ENCODE measurements at places on chromosomes 2 and 18. TPM values are rescaled to one million over a fixed set of nuclear protein-coding genes. Genes with fewer than 3 reads are reported as not detected.

TP53I3 gene
- 45.7 TPM for total RNA-seq

KCNJ13 gene
- total RNA-seq, result not detected

GKN2 gene
- total RNA-seq, result not detected

CACNB4 gene
- total RNA-seq, result 1.4 TPM

SP140 gene
- 0.70 TPM for total RNA-seq

SERPINB11 gene
- not detected for total RNA-seq

- no peaks in the 10 kb centered on the region for H3K36me3 ChIP-seq
- no peaks in the 10 kb centered on the region for H3K4me1 ChIP-seq
- no peak overlapping the region for H3K27ac ChIP-seq
- H3K4me3 ChIP-seq, result no peak overlapping the region
These were observed 109.4 kb downstream of the TDRD15 start for GRCh38 chr2:21233194-21233593.

DNA sequence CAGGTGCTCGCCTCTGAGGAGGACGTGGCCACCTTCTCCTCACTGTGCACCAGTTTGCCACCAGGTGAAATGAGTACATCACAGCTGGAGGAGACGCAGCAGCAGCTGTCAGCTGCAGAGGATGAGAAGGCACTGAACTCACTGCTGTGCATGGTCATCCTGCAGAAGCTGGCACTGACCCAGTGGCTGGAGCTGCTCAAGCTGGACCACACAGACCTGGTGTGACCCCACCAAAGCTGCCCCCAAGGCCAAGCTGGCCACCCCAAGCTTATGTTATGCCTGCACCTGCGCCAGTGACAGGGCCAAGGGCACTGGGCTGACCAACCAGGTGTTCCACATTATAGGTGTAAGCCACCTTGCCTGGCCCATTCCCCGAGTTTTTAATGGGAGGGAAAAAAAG lies 19.3 kb downstream of the CLK1 start:
- DNase-seq, result no peak
- H3K27ac ChIP-seq, result no peak overlapping the region
- no peaks in the 10 kb centered on the region for H3K4me1 ChIP-seq
- no peaks in the 10 kb centered on the region for H3K36me3 ChIP-seq
- no peaks in the 10 kb centered on the region for H3K27me3 ChIP-seq
- H3K4me3 ChIP-seq, result no peak overlapping the region

GRCh38 chr2:171718720-171719119 lies 31.5 kb downstream of the DYNC1I2 start:
- no peaks in the 10 kb centered on the region for H3K36me3 ChIP-seq
- no peak for DNase-seq
- no peaks in the 10 kb centered on the region for H3K4me1 ChIP-seq
- H3K27me3 ChIP-seq, result no peaks in the 10 kb centered on the region

- peak; percentile 80 for DNase-seq
- peaks cover 2% of the 10 kb centered on the region for H3K27me3 ChIP-seq
- peaks cover 3% of the 10 kb centered on the region for H3K4me1 ChIP-seq
- H3K36me3 ChIP-seq, result no peaks in the 10 kb centered on the region
These were observed 177.3 kb downstream of the HAUS1 start for GRCh38 chr18:46281185-46282176.

- H3K27me3 ChIP-seq, result no peaks in the 10 kb centered on the region
- H3K27ac ChIP-seq, result no peak overlapping the region
- DNase-seq, result no peak
These were observed 280.9 kb upstream of the FANCL start for GRCh38 chr2:58521803-58522554.

DNA sequence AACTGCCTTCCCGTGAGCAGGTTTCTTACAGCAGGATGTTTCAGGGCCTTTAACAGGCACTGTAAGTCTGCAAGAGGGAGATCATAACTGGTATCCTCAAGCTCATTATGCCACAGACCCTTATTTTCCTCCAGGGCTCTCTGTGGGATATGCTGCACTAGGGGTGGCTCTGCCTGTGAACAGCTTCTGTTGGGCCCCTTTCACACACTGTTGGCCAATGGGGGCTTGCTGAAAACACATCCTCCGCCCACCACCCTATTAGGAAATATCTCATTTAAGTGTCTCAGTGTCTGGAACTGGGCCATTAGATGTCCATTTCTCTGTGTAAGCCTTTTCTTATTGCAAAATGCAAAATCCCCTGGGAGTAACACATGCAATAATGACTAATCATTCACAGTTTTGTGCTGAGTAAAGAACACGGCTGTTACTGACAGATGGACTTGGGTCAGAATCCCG lies 414.3 kb upstream of the HS6ST1 start:
- H3K27ac ChIP-seq, result no peak overlapping the region
- H3K27me3 ChIP-seq, result no peaks in the 10 kb centered on the region
- peaks cover 2% of the 10 kb centered on the region for H3K36me3 ChIP-seq

DNA sequence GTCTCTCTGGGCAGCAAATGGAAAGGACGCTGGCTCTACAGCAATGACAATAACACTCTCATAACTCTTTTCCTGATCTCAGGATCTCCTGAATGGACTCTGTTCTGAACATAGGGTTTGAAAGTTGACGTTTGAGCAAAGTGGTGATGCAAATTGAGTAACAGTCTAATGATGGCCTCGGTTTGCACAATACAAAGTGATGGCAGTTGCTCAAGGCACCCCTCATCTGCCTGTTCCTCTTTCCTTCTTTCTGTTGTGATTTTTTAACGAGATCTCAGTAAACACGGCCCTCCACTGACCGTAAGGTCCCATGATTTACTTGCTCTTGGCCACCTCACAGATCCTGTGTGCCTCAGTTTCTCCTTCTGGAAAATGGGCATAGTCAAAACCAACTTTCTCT lies 303.6 kb downstream of the SLC8A1 start:
- H3K36me3 ChIP-seq, result peaks cover 2% of the 10 kb centered on the region
- H3K4me3 ChIP-seq, result no peak overlapping the region
- peaks cover 3% of the 10 kb centered on the region for H3K4me1 ChIP-seq
- DNase-seq, result no peak

DNA sequence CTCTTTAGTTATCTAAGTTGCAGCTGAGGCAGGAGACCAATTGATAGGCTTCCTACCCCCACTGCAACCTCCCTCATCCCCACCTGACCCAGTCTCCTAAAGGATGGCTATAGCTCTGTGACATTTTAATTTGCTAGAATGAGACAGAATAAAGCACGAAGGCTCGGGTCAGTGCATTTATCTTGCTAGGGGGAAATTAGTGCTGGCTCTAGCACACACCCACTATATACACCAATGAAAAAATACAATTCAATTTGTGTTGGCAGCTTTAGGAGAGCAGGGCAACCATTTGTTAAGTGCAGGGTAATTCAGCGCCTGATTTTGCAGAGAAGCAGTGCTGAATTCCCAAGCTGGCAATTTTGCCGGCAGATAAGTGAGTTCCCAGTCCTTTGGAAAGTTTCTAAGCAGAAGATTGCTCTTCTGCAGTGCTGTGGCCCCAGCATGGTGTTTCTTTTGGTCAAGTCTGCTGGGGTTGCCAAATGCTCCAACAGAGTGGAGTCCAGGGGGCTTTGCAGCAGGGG lies 346.0 kb downstream of the ALK start:
- H3K4me1 ChIP-seq, result peaks cover 2% of the 10 kb centered on the region
- no peak for DNase-seq
- no peak overlapping the region for H3K4me3 ChIP-seq
- H3K27ac ChIP-seq, result no peak overlapping the region
- H3K27me3 ChIP-seq, result no peaks in the 10 kb centered on the region
- no peaks in the 10 kb centered on the region for H3K36me3 ChIP-seq

DNA sequence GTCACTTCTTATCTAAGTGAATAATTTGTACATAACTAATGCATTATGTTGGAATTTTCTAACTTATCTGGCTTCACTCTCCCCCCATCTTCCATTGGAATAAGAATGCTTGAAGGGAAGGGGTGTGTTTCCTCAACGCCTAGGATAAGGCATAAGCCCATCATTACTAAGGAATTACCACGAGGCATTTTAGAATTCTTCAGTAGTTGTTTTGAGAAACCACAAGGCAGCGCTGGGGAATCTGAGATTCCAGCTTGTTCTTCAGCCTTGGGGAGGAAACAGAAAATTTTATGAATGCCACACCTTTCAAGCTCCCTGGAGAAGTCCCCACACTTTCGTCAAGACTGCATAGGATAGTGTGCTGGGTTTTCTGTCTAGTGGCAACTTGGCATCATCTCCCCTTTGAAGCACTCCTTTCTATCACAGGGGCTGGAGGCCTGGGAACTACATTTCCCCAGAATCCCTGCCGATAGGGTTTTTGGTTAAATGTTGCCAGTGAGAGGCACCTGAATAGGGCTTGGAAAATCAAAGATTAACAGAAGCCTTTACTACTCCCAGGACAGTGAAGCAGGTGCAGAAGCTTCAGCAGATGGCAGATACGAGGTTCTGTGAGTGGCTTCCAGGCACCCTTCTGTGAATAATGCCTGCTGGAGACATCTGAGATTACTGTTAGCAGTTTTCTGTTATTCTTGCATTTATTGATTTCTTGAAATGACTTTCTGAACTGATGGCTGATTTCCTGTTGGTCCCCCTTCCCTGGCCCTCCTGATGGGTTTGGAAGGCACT lies 192.7 kb upstream of the REV1 start:
- no peak for DNase-seq
- H3K4me3 ChIP-seq, result no peak overlapping the region
- no peaks in the 10 kb centered on the region for H3K4me1 ChIP-seq
- no peaks in the 10 kb centered on the region for H3K27me3 ChIP-seq
- H3K27ac ChIP-seq, result no peak overlapping the region

GRCh38 chr2:80292474-80292873 lies 12.1 kb downstream of the LRRTM1 start:
- no peak overlapping the region for H3K27ac ChIP-seq
- no peaks in the 10 kb centered on the region for H3K36me3 ChIP-seq
- H3K27me3 ChIP-seq, result no peaks in the 10 kb centered on the region
- H3K4me3 ChIP-seq, result no peak overlapping the region
- no peak for DNase-seq

- H3K4me3 ChIP-seq, result no peak overlapping the region
- H3K27ac ChIP-seq, result no peak overlapping the region
- H3K36me3 ChIP-seq, result no peaks in the 10 kb centered on the region
- no peaks in the 10 kb centered on the region for H3K27me3 ChIP-seq
These were observed 111.5 kb downstream of the GFPT1 start for GRCh38 chr2:69275490-69275889.

- peaks cover 5% of the 10 kb centered on the region for H3K36me3 ChIP-seq
- no peak overlapping the region for H3K27ac ChIP-seq
- H3K4me1 ChIP-seq, result peaks cover 4% of the 10 kb centered on the region
- H3K4me3 ChIP-seq, result peak overlapping the region; percentile 90
- peak; percentile 55 for DNase-seq
These were observed 777 bp downstream of the MOCOS start for GRCh38 chr18:36187826-36188721.

DNA sequence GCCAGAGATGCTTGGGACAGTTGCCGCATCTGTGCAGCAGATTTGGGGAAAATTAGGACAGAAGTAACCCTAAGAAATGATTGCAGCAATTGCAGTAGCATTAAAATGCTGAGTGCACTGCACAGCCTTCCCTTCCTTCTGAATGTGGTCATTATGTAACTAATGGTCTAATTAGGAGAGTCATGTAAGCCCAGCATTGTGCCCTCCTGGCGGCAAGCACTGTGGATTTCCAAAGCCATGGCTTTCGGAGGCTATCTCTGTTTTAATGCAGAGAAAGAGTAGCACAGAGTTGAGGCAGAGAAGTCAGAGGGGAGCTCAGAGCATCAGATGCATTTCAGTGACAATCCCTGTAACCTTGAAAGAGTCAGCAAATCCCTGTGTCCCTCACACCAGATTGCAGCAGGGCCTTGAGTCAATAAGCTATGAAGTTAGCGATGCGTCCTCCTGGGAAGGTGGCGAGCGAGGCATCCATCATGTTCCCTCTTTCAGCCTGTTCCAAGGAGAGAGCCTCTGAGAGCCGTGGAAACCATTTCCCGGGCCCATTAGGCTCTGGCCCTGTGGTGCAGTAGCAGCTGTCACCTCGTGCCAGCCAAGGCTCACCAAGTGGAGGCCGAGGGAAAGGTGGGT lies 307.2 kb downstream of the FBXO15 start:
- no peaks in the 10 kb centered on the region for H3K4me1 ChIP-seq
- H3K4me3 ChIP-seq, result no peak overlapping the region
- H3K27ac ChIP-seq, result no peak overlapping the region
- DNase-seq, result no peak
- no peaks in the 10 kb centered on the region for H3K27me3 ChIP-seq

GRCh38 chr2:240962300-240963064 lies 35.9 kb upstream of the SNED1 start:
- no peaks in the 10 kb centered on the region for H3K4me1 ChIP-seq
- H3K4me3 ChIP-seq, result no peak overlapping the region
- no peaks in the 10 kb centered on the region for H3K36me3 ChIP-seq
- H3K27ac ChIP-seq, result no peak overlapping the region
- H3K27me3 ChIP-seq, result no peaks in the 10 kb centered on the region
- DNase-seq, result peak; percentile 31

DNA sequence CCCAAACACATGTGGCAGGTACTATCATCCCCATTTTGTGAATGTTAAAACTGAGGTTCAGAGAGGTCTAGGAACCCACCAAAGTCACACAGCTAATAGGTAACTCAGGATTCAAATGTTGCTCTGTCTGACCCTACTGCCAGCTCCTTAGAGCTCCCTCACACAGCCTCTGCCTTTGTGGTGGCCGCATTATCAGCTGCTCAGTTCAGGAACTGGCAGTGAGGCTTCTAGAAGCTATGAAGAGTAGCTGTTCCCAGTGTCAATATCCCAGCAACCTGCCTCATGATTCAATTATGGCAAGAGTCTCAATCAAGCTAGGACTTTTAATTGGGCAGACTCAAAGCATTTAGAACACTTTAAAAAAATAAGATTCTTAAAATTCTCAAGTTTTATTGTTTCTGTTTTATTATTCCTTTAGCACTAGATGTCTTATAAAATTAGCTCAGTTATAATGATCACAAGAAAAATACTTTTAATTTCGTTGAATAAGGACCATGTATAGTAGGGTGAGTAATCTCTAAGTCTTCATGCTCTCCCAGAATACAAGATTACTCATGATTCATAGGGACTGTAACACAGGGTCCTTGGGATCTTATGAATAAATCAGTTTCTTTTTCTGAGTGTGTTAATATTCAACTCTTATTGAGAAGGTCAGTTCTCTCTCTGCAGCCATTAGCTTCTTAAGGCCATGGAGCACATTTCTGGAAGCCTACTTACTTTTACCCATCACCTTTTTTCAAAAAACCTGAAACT lies 342.7 kb downstream of the RND3 start:
- peaks cover 23% of the 10 kb centered on the region for H3K36me3 ChIP-seq
- no peaks in the 10 kb centered on the region for H3K4me1 ChIP-seq
- H3K27me3 ChIP-seq, result no peaks in the 10 kb centered on the region
- no peak overlapping the region for H3K4me3 ChIP-seq
- no peak overlapping the region for H3K27ac ChIP-seq
- no peak for DNase-seq

Measured in H9 (cell line).